ENCODE measurements at places on chromosomes 1 and 21. TPM values are rescaled to one million over a fixed set of nuclear protein-coding genes. Genes with fewer than 3 reads are reported as not detected.

DEPDC1 gene
- total RNA-seq, result 18.7 TPM

DYNLT5 gene
- not detected for total RNA-seq

CBR3 gene
- 25.5 TPM for total RNA-seq

TNFRSF14 gene
- total RNA-seq, result not detected

VANGL2 gene
- not detected for total RNA-seq

PAPPA2 gene
- not detected for total RNA-seq

DCLRE1B gene
- total RNA-seq, result 5.1 TPM

OR2L13 gene
- not detected for total RNA-seq

AQP10 gene
- total RNA-seq, result not detected

OSCP1 gene
- 9.1 TPM for total RNA-seq

PAX7 gene
- not detected for total RNA-seq

DNA sequence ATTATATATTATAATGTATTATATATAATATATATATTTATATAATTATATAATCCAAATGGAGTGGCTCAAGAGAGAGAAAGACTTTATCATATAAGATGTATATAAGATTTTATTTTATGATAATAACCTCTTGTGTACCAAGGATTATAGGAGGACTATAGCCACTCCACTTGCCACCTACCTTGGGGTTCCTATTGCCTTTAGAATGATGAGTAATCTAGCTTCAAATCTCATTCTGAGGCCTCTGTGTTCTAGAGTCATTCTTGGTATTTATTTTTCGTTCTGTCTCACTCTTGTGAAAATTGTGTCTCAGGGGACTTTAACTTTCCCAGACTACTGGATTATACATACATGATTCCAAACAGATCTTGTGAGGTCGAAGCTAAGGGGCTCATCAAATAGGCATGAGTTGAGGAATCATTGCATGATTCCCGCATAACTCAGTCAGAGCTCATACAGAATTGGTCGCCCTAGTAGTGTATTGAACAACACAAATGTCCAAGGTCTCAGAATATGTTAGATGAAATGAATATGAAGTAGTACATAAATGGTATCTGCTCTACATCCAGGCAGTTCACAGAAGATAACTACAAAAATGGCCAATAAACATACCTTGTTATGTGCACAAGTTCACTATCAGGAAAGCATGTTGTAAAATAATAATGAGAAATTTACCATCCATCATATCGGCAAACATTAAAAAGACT, 159.5 kb upstream of the RNPC3 start:
- DNase-seq, result no peak

GRCh38 chr1:168514455-168514854, 29.3 kb downstream of the XCL2 start:
- no peak for DNase-seq

DNA sequence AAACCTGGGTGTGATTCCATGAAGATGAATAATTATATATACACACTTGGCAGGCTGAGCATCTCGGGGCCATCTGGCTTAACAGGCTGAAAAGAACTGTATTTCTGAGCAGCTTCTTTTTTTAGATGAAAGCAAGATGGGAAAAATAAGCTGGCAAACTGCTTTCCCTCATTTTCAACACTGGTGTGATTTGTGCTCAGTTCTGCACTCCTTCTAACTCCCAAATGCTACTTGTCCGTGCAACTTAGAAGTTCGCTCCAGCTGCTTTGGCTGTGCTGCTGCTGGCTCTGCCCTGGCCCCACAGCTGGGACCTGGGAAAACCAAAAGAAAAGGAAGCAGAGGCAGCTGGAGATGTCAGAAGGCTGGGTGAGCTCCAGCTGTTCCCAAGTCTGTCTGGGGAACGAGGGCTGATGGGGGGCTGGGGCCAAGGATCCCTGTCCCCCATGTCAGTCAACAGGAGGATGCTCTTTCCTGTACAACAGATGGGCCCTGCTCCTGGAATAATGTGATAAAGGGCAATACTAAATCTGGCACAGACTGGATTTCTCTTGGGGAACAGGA, 44.9 kb downstream of the PAFAH2 start:
- no peak for DNase-seq

GRCh38 chr1:54221113-54221834, 21.3 kb downstream of the MRPL37 start:
- no peak for DNase-seq

GRCh38 chr21:34639882-34640788, 25.2 kb upstream of the RCAN1 start:
- no peak for DNase-seq

DNA sequence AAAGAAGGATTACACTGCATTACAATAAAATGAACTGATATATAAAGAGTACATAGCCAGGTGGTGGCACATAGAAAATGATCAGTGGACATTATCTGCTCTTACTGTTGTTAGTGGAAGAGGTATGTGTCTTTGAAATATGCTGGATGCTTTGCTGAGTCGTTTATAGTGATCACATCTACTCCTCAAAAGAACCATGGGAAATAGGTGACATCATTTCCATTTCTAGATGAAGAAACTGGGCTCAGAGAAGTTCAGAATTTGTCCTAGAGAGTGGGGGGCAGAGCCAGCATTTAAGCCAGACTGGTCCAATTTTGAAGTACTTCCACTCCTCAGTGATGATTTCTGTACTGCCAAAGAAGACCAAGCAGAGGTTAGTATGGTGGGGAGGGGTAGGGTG, 34.0 kb upstream of the BACH1 start:
- no peak for DNase-seq

DNA sequence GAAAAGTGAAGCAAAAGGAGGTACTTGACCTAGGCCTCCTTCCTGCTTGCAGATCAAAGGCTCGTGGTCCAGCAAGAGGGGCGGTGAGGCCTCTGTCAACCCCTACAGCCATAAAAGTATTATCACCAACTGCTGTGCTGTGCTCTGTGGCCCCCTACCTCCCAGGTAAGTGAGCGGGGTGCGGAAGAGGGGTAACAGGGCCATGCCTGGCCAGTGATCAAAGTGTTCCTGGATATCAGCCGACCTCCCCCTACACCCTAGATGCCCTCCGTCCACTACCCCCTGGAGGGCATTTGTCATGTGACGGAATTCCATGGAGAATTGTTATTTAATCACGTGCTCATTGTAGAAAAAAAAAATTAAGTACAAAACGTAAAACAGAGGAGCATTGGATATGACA, 10.2 kb upstream of the SFN start:
- no peak for DNase-seq

GRCh38 chr1:178885869-178886268, 15.0 kb upstream of the ANGPTL1 start:
- DNase-seq, result no peak

DNA sequence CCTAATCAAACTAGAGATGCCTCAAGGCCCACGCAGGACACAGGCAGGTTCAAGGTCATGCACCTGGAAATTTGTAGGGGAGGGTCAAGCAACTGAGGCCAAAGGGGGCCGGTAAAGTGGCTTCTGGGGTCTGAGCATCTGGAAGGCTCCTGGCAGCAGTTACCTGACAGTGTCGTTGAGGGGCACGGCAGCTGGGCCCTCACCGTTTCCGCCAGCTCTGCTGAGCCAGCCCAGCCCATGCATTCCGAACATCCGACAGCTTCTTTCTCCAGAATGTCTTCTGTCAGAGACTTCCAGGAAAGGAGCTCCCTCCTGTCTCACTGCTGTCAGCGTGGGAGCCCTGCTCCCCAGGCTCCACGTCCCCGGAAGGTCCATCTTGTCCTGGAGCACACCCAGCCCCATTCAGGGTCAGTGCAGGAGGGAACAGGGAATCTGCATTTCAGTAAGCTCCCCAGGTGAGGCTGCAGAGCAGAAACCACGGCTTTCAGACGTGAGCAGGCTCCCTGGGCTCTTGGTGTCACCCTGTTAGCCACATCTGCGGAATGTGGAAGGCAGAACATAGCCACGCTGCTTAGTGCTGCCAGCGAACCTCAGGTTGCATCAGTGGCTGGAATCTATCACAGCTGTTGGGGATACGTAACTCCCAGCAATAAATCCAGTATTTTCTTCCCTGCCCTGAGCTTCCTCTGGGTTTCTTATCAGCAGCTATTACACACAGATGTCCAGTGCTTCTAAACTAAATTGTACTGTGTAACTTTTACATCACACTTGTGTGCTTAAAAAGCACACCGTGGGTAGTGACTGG, 36.3 kb upstream of the FAM3B start:
- no peak for DNase-seq

GRCh38 chr21:16044676-16045075, 314.9 kb downstream of the USP25 start:
- DNase-seq, result no peak

DNA sequence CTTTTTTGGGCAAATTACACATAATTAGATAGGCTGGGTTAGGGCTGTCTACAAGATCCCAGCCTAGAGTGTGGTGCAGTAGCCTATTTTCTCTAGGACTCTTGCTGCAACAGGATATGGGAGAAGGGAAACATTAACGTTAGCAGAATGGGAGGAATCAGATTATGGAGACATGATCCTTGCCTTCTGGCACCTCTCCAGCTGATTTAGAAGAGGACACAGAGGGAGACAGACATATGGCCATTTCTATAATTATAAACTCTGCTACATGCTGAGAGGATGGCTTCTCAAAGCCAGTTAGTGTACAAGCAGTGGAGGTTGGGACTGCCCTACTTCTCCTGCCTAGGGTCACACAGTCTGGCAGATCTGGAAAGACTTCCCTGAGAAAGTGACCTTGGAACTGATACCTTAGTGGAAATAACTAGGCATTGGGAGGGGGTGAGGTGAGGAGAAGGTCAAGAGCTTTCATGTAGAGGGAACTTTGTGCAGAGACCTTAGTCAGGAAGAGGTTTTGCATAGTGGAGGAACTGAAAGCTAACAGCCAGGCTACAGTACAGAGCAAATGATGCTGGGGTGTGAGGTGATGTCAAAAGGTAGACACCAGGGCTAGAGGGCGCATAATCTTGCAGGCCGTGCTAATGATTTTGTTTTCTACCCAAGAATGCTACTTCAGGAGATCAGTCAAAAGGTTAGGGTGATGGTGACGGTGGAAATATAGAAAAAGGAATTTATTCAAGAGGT, 1.2 kb upstream of the CD1D start:
- no peak for DNase-seq

DNA sequence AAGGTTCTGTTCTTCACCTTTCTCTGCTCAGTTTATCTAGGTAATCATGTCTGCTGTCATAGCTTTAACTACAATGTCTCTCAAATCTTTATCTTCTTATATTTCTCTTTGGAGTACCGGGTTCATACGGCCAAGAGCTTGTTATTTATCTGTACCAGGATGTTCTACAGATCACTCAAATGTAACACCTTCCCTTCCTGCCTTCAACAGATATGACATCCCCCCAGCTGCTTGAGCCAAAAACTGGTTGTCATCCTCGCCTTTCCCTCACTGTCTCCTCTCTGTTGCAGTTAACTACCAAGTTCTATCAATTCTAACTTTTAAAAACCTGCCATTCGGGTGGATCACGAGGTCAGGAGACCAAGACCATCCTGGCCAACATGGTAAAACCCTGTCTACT, 148.9 kb downstream of the PHTF1 start:
- DNase-seq, result no peak

- no peak for DNase-seq
Observed at GRCh38 chr1:57269630-57270225, 154.1 kb downstream of the DAB1 start.

GRCh38 chr21:27823652-27824201, 856.8 kb upstream of the ADAMTS5 start:
- DNase-seq, result no peak

GRCh38 chr1:11352816-11353799, 80.1 kb downstream of the UBIAD1 start:
- DNase-seq, result no peak

GRCh38 chr1:27973771-27974416, 14.1 kb downstream of the XKR8 start:
- DNase-seq, result no peak

DNA sequence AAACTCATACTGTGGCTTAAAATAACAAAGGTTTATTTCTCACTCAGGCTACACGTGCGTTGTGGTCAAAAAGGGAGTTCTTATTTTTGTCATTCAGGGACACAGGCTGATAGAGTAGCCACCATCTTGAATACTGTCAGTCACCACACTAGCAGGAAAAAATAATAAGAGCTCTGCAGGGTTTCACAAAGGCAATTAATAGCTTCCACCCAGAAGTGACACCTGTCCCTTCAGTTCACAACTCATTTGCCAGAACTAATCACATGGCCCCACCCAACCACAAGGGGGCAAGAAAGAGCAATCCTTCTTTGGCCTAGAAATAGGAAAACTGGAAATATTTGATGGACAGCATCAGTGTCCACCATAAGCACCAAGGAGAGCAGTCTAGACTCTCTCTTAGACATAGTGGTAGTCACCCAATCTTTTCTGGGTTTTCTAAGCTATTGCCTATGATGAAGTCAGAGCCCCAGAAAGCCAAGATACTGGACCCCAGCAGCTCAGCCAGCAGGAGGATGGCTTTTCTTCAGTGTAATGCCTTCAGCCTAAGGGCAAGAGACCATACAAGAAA, 8.2 kb downstream of the HAPLN2 start:
- peak; percentile 50 for DNase-seq

DNA sequence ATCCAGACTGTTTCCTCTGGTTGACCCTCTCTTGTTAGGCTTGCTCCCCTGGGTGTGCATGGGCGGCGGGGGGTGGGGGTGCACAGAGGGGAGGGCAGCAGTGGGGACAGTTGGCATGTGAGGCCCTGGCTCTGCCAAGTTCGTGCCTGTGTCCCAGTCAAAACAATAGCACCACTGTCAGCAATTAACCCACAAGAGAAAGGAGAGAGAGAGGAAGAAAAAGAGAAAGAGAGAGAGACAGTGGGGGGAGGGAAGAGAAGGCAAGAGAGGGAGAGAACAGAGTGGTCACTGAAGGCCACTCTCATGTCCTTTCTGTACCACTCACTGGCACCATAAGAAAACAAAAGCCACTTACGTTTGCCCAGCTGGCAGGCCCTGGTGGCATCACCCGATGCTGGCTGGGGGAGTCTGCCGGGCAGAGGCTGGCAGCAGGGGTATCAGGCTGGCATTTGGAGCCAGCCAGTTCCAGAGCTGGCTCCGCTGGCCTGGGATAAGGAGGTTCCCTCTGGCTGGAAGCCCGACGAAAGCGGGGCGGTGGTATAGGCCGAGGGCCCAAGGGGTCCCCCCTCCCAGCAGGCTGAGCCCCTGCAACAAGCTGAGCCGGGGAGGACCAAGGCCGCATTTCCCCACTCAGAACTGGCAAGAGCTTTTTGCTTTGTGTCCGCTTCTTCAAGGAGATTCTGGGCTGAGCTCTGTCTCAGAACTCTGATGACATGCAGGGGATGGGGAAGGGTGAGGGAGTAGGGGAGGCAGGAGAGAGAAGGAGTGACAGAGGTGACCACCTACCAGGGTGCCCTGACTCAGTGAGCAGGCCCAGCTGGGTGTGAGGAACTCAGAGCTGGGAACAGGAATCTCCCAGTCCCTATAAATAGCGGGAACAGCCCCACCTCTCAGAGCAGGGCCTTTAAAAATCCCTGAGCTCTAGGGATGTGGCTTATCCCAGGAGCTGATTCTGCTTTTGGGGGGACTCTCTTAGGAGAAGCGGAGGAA, 27.9 kb downstream of the PIK3C2B start:
- DNase-seq, result no peak

DNA sequence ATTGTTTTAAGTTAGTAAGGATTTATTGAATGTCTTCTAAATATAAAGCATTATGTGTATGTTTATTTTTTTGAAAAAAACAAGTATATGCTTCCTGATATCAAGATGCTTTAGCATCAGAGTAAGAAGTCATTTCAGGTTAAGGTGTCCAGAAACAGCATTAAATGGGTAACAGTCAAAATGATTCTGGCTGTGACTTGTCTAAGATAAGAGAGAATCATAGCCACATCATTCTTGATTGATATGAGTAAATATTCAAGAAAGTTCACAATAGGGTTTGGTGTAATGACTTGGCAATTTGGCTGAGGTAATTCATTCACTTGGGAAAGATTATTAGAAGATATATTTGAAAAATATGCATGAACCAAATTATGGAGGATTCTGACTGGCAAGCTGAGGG, 193.8 kb downstream of the DPYD start:
- DNase-seq, result no peak

Data from Caki2 (cell line).